Right atrium auricular region (tissue), 2 donors: ENCODE measurements at places on chromosomes 12 and 14.

GRCh38 chr12:28585146-28585545 lies 394.9 kb downstream of the CCDC91 start:
- no peak for DNase-seq

DNA sequence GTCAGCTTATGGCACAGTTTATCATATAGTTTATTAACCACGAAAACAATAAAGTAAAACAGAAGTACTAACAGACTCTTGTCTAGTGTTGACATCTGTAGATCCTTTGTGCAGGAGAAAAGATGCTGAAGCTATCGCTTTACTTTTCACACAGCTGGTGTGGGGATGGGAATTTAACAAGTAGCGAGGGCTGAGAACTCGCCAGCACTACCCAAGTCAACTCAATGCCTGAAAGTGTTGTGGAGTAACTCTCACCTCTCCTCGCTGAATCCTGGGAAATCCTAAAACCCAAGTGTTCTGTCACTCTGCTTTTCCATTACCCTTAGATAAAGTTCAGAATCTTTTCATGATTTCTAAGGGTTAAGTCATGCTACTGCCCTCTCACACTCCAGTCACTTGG lies 264.2 kb downstream of the BMP4 start:
- DNase-seq = no peak

- no peak for DNase-seq
Observed at GRCh38 chr14:102985665-102986064, 63.2 kb downstream of the AMN start.

DNA sequence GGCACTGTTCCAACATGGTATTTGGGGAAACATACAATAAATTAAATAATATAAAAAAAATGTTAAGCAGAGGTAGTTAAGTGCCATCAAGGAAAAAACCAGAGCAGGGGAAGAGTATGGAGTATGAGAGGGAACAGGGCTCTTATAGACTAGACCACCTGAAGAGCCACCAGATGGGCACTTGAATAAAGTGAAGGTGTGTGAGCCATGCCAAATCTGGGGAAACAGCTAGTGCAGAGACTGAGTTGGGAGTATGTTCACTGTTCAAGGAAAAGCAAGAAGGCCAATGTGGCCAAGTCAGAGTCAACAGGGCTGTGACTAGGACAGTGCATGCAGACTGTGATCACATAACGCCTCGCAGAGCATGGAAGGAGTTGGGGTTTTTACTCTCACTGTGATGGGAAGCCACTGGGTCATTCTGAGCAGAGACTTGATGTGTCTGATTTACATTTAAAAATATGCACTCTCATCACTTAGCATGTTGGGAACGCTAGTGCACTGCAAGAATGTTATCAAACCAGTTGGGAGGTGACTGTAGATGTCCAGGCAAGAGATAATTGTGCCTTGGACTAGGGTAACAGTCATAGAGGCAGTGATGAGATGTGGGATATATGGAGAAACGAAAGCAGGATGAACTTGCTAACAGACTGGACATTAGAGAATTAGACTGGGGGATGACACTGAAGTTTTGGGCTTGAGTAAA lies 25.6 kb downstream of the NDUFA12 start:
- no peak for DNase-seq

- no peak for DNase-seq
Observed at GRCh38 chr12:43988838-43989560, 153.1 kb downstream of the TMEM117 start.

DNA sequence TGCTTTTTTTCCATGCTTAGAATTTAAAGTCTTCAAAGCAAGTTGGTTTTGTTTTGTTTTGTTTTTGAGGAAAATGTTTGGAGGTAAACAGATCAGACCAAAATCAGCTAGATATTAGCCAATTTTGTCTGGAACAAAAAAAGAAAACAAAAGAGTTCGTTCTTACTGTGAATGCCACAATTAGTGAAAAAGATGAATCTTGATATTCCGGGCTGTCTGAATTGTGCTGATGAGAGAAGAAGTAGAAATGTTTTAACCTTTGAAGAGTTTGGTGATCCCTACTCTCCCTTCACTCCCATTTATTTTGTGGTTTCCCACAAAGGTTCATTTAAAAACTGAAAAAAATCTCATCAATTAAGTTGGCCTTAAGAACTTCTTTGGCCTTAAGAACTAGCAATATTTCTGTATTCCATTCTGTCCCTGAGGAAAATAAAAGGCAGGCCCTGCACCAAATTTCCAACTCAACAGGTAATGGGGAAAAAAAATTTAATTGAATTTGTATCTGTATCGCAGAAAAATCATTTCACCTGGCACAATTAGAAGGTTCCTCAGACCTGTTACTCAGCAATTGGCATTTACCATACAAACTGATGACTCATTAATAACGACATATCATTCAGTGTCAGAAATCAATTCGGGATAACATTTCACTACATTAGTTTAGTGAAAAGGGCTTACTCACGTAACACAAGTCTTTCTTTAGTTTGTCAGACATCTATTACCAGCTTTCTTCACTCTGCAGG lies 562 bp upstream of the GLIPR1L2 start:
- no peak for DNase-seq

DNA sequence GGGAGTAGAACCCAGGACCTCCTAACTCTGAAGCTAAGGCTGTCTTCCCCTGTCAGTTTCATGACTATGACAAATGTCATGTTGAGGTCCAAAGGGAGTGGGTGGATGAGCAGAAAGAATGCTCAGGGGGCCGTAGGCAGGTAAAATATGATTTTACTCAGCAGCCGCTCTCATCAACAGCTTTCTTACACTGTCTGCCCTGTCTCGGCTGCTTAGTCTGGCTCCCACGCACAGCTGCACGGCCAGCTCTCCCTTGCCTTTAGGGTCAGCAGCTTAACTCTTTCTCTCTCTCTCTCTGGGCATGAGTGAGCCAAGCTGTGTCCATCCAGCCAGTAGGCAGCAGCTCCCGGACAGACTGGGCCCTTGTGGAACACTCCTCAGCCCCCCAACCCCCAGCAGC lies 95.2 kb downstream of the GCH1 start:
- DNase-seq = no peak

DNA sequence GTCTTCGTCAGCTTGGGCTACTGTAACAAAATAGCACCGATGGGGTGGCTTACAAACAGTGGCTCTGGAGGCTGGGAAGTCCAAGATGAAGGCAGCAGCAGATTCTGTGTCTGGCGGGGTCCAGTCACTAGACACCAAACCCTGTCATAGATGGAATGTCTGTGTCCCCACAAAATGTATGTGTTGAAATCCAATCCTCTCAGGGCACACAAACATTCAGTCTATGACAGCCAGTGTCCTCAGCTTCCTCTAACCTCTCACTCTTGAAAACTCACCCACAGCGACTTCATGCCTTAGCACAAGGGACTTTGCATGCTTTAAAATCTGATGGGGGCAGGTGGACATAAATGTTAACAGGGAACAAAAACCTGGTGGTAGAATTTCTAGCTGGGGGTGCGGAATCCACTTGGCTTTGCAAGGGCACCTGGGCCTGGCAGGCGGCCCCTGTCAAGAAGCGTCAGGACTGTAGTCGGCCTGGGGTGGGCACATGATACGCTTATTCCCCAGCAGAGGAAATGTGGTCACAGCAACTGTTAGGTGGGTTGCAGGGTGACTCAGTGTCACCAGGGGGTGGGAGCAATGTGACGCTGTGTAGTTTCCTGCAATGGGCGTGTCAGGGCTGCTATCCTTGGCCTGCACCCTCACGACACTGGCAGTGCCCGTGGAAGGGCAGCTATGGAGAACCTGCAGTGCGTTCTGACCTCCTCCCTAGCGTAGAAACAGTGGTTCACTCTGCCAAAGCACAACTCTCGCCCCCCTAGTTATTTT lies 17.7 kb downstream of the RIN3 start:
- DNase-seq = no peak

GRCh38 chr12:132665794-132666193 lies 21.3 kb downstream of the POLE start:
- no peak for DNase-seq

- no peak for DNase-seq
Observed at GRCh38 chr12:93738199-93739058, 61.3 kb downstream of the CRADD start.

DNA sequence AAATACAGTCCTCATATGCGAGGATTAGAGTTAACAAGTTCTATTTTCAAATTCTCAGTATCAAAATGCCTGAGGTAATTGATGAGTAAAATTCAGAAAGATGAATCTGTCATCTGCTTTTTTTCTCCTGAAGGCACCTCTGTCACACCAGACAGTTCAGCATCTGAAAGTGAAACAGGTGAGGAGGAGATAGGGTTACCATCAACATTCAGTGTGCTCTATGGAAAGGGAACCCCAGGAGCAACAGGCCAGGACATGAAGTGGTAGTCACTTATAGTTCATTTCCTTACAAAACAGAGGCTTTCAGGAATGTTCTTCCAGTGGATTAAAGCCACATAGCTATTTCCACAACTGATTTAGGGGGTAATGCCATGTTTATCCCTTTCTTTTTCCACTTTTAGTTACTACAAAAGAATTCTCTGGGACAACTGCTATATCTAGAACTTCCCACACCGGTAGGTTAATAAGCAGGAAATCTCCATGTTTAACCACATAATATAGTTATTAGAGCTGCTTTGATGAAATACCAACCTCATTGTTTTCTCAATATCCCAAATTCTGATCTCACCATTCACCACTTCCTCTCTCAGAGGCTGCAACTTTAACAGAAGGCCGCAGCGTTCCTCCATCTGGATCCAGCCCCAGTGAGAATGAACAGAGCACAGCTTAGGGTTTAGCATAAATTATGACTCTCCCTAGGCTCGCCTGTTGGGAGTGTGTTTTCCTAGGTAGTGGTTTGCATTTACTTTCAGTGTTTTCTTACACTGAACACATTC lies 177.0 kb upstream of the CNTN1 start:
- DNase-seq = no peak

DNA sequence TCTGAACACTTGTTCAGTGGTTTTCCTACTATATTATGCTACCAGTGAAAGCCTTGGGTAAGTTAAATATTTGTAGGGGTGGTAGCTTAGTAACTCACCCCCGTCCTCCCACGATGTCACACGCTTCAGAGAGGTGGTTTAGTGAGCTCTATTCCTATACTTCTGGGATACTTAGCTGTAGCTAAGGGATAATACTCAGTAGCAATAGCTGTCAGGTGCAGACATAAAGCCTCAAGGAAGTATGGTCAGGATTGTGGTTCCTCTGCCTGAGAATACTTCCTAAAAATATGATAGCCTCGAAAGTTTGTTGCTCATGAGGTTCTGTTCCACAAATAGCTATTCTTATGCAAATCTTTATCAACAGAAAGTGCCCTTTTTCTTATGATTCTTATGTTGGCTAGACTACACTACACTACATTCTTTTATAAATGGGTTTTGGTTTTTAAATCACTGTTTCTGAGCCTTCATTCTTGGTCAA lies 11.9 kb downstream of the DLST start:
- no peak for DNase-seq

DNA sequence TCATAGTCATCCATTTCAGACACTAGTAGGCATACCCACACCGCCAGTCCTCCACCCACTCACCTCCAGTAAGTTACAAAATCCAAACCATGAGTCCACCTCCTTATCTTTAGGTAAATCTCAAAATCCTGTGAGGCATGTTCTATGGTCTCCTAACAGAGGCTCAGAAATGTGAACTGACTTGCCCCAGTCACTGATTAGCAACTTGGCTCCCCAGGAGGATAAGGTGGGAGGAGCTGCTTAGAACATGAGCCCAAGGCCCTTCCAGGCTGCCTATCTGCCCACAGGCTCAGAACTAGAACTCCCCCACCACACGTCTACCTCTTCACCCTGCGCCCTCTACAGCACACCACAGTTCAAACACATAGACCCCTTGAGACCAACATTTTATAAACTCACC lies 19.9 kb downstream of the SETD3 start:
- DNase-seq = no peak

DNA sequence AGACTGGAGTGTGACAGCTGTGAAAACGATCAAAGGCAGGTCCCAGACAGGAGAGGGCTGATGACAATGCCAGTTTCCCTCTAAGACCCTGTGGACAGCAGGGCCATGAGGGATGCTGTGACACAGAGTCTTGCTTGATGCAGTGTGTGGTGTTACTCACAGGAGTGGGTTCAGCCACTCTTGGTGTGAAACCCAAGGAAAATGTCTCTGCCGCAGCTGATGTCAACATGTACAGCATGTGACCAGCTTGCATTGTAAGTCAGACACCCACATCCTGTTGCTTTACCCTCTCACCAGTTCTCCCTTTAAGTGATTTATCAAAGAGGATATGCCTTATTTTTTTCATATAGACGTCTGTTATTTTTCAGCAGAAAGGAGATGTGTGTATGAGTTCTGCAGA lies 268.6 kb downstream of the BTG1 start:
- DNase-seq = no peak

DNA sequence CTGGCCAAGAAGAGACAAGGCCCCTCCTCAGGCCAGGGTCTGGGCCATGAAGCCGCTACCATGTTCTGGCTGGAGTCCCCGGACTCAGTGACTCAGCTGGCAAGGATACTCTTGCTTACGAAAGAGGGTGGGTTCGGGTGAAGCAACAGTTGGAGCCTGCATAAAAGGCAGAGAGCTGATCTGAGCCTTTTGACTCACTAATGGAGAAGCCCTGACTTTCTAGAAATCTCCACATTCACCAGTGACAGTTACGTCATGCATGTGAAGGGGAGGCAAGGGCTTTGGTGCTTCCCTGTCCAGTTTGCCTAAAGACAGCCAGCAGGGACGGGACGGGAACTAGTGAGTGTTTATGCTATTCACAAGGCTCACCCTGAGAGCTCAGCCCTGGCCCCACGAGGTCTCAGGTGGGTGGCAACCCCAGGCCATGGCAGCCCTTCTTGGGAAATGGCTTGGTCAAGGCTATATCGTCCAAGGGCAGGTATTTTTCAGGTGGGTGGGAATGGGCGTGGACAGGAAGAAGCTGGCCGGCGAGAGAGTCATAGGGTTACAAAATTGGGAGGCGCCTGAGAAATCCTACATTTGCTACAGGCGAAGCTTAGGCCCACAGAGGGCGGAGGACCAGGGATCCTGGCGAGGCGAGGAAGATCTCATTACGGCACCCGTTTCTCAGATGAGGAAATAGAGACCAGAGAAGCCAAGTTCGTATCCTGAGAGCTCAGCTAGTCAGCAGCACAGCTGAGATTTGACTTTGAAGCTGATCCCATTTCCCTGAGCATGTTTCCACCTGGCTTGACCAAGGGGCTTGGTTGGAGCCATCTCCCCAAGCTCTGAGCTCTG lies 314.6 kb downstream of the BCL11B start:
- DNase-seq = peak; percentile 93
